ENCODE measurements at places on chromosomes 11 and 22. TPM values are rescaled to one million over a fixed set of nuclear protein-coding genes. Genes with fewer than 3 reads are reported as not detected.

Gene OR52I2
- total RNA-seq = not detected

Gene IL18
- total RNA-seq = 12.7 TPM

DNA sequence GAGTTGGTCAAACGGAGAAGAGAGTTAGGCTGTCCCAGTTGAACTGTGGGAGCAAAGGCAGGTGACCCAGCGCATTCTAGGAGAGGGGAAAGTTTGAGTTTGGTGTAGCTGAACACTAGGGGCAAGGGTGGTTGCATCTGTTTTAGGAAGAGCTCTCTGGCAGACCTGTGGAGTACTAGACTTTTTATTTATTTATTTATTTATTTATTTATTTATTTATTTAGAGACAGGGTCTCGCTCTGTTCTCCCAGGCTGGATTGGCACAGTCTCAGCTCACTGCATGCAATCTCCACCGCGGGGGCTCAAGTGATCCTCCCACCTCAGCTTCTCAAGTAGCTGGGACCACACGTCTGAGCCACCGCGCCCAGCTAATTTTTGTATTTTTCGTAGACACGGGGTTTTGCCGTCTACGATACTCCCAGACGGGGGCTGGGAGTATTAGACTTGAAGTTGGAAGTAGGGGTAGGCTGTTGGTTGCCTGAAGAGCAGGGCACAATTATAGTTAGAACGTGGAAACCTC is 950 bp upstream of the ACER3 start:
- H3K36me3 ChIP-seq = no peaks in the 10 kb centered on the region
- no peak overlapping the region for H3K4me3 ChIP-seq
- peaks cover 3% of the 10 kb centered on the region for H3K4me1 ChIP-seq
- no peaks in the 10 kb centered on the region for H3K27me3 ChIP-seq
- H3K27ac ChIP-seq = peak overlapping the region; percentile 78

- peaks cover 8% of the 10 kb centered on the region for H3K4me1 ChIP-seq
- H3K36me3 ChIP-seq = no peaks in the 10 kb centered on the region
- no peaks in the 10 kb centered on the region for H3K27me3 ChIP-seq
- no peak for DNase-seq
Measured at GRCh38 chr11:111554532-111554931, 14.0 kb downstream of the LAYN start.
